ENCODE measurements at places on chromosomes 16 and 17.

GRCh38 chr17:41959336-41960095 lies 7.1 kb upstream of the CNP start:
- no peak for DNase-seq

DNA sequence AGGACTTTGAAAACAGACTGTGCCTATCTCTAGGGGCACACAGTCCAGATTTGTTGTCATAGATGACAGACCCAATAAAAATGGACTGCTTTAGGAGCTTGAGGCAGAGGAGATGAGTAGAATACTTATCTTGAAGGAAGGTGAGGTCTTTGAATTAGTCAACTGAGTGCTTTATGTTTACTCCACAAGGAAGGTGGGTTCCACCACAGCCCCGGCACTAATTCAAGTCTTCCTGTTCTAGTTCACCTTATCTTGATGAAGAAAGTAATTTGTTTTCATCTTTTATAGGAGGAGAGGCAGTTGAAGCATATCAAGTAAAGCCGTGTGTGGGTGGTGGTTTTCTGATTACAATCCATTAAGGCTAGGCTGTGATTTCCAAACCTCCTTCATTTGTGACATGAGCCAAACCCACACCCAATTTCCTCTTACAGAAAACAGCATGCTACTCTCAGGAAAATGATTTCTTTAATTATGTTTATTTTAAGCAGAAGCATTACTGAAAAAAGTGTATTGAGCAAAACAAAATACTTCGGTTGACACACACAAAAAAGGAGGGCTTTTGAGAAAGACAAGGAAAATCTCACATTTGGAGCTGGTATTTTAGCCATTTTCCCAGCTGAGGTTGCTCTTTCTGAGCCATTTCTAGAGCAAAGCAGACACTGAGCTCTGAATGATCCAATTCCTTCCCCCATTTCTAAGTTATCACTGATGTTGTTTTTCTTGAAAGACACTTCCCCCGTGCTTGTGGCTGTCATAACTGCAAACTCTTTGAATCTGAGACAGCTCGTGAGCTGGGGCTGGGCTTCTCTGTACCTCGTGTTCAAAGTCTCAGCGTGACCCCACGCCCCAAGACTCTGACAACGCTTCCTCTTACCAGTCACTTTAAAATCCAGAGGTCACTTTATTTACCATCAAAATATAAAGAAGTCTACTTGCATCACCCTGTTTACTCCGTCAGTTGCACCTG lies 35.4 kb downstream of the CDRT15 start:
- peak; percentile 25 for DNase-seq

DNA sequence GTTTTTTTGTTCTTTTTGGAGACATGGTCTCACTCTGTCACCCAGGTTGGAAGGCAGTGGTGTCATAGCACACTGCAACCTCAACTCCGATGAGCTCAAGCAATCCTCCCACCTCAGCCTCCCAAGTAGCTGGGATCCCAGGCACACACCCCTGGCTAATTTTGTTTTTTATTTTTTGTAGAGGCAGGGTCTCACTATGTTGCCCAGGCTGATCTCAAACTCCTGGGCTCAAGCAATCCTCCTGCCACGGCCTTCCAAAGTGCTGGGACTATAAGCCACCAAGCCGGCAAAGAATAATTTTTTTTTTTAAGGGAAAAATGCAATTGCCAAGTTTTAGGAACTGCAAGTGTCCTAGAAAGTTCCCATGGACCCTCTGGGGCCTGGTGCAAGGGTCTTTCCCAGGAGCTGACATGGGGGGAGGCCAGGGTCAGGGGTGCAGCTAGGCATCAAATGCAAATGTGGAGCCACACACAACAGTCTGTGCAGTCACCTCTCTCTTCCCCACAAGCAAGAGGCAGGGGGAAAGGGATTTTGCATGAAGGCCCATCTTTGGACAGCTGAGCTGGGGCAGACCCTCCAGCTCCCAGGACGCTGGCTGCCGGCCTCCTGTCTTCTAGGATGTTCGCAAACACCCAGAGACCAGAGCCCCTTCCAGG lies 20.1 kb upstream of the BCAR1 start:
- DNase-seq, result no peak

DNA sequence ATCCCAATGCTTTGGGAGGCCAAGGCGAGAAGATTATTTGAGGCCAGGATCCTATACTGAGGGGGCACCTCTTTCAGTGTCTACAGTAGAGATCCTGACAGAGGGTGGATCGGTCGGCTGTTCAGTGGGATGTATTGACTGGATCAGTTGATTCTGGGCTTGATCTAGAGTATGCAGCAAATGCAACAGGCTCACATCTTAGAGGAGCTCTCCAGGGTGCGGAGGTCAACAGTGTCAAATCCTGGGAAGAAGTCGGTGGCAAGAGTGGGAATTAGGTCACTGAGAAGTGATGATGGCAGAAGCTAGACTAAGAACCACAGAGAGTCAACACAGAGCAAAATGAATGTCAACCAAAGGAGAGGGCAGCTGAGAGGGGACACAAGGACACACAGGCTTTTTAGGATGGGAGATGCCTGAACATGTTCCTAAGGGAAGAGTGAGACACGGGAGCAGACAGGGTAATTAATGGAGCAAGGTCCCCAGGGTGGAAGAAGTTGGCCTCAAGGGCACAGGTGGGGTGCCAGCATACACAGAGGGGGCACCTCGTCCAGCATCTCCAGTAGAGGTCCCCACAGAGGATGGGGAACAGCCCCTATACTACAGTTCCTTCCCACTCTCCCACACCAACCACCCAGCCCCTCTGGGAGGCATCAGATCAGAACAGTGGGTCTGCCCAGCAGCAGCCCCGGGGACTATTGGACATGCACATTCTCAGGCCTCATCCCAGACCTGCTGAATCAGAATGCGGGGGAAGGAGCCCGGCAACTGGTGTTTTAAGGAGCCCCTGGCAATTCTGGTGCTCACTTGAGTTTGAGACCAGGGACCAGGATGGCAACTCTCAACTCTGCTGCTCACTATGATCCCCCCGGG lies 10.0 kb upstream of the CYTH1 start:
- no peak for DNase-seq

DNA sequence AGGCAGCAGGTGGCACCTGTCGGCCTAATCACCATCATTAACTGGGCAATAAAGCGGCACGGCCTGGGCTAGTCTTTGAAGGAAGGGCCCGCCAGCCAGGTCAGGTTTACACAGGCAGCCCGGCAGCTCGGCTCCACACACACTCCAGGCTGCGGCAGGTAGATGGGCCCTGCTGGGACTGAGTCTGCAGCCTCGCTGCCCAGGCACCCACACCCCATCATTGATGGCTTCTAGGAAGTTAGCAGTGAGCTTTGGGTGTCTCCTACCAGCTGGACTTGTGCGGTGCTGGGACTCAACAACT lies 6.8 kb upstream of the FOXN1 start:
- no peak for DNase-seq

DNA sequence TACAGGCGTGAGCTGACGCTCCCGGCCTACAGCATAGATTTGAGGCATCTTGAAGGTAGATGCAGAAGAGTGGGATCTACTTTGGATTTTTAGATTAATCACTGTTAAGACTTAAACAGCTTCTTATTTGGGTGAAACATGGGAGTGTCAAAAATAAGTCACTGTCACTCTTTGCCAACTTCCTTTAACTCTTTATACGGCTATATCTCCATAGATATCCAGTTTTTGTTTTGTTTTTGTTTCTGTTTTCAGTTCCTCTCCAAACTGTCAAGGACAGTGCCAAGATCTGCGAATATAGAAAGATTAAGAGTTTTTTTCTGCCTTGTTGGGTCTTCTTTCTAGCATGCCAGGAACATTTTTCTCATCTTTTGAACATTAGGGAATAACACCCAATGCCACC lies 706.1 kb downstream of the WWOX start:
- no peak for DNase-seq

DNA sequence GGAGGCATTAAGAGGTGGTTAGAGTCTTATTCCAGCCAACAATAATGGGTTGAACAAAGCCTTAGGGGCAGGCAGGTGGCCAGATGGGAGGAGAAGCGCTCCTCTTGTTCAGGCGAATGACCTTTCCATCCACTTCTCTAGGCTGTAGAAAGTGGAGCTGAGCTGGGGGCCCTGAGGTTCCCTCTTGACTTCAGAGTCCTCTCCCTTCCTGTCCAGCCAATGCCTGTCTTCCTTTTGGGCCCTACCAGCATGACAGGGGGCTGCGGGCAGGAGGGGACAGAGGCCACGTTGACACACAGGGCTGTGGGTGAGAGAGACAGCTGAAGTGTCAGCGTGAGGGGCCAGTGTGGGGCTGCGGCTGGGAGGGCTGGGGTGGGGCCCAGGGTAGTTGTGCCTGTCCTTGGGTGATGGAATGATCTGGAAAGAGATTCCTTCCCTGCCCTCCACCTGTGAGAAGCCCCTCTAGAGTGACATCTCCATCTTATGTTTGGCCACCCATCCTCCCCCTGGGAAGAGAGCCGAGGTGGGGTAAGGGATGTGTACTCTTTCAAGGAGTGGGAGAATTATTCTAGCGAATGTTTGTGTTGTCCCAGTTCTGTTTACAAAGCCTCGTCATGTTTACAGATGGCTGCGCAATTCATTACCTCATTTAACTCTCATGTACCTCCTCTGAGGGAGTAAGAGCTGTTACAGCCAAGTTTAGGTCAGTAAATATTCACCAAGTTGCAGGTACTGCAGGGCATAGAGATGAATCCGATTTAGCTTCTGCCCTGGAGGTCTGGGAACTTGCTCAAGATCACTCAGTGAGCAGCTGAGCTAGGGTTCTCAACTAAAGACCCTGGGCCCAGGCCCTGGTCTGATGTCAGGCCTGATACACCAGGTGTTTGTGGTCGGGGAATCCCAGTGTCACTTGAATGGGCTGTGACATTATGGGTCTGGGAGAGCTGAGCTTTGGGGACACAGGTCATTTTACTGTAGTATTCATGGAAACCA lies 3.3 kb downstream of the ERBB2 start:
- DNase-seq, result no peak
